ENCODE measurements at places on chromosomes 13 and 19. TPM values are rescaled to one million over a fixed set of nuclear protein-coding genes. Genes with fewer than 3 reads are reported as not detected.

The CYP4F12 gene
- 0.25 TPM for total RNA-seq

The CD37 gene
- total RNA-seq, result 101 TPM

The ARMC6 gene
- 57.7 TPM for total RNA-seq

The ZNF667 gene
- total RNA-seq, result 0.50 TPM

The LILRA6 gene
- not detected for total RNA-seq

The NXNL1 gene
- total RNA-seq, result not detected

The CEP89 gene
- 19.5 TPM for total RNA-seq

The TPRX2 gene
- total RNA-seq, result not detected

The CRX gene
- total RNA-seq, result not detected

The FUT3 gene
- total RNA-seq, result not detected

The BLVRB gene
- total RNA-seq, result 16.8 TPM

The PSMD8 gene
- 249 TPM for total RNA-seq

All from activated CD8-positive, alpha-beta memory T cell treated with anti-CD3 and anti-CD28 coated beads for 36 hours (primary cell).